MG63 (cell line): ENCODE measurements at places on chromosomes 5 and 9.
A peak's percentile ranks its signal among the peaks of the same experiment; 100 is the strongest.

DNA sequence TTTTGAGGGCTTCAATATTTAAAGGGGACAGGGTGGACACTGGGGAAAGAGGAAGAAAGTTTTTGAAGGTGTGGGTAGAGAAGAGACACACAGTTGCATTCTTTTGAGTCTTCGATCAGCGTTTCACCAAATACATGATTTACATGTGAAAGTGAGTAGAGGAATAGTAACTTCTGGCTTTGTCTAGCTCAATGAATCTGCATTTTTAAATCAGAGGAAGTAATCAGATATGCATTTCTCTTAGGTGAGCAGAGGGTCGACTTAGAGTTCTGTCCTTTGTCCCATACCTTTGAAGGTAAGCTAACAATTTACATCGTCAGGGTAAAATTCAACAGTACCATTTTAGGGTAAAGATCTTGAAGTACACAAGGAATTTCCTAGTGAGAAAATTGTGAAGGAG is 406.4 kb upstream of the ZNF462 start:
- DNase-seq = no peak

- no peak for DNase-seq
Measured at GRCh38 chr5:99025298-99026045, 96.7 kb upstream of the CHD1 start.

DNA sequence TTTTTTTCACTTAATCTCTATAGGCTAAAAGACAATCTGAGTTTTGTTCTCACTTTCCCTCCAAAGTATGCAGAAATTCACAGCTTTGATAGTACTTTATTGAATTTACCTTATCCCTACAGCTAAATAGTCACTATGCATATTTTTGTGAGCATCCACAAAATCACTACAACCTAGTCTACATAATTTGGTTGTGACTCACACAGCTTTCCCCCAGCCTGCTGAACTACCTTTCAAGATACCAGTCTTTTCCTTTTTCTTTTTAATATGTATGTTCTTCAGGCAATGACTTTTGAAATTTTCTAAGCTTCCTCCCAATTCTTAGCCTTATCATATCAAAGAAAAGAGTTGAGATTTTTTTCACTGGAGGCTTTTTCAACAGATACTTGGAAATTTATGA is 347.3 kb upstream of the CDH6 start:
- no peak for DNase-seq

DNA sequence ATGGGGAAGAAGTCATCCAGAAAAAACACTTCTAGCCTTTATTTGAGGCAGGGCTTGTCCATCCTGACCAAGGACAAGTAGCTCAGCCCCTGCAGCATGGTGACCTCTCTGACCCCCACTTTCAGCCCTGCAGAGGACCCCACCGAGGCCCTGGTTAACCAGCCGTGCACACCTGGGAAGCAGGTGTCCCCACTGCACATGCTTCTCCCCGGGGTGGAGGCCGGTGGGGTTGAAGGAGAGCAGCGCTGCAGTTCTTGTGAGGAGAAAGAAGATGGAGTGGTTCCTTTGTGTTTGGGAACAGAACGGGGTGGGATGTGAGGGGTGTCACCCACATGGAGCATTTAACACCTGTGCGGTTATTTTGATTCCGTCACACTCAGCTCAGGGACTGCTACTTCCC is 21.1 kb upstream of the ZBTB34 start:
- no peak for DNase-seq

DNA sequence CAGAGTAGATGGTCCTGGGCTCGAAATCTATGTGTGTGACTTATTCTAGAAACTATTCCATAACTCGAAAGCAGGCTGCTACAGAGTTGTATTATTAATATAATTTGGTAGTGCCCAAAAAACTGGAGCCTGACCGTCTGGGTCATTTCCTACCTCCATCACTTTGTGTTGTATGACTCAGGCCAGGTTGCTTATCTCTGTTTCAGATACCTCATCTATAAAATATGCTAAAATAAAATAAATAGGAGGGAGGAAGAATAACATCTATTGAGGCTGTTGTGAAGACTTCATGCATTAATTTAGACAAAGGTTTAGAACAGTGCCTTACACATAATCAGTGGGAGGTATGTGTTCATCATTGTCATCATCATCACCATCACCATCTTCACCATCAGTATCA is 57.7 kb downstream of the PDE4D start:
- DNase-seq = no peak

DNA sequence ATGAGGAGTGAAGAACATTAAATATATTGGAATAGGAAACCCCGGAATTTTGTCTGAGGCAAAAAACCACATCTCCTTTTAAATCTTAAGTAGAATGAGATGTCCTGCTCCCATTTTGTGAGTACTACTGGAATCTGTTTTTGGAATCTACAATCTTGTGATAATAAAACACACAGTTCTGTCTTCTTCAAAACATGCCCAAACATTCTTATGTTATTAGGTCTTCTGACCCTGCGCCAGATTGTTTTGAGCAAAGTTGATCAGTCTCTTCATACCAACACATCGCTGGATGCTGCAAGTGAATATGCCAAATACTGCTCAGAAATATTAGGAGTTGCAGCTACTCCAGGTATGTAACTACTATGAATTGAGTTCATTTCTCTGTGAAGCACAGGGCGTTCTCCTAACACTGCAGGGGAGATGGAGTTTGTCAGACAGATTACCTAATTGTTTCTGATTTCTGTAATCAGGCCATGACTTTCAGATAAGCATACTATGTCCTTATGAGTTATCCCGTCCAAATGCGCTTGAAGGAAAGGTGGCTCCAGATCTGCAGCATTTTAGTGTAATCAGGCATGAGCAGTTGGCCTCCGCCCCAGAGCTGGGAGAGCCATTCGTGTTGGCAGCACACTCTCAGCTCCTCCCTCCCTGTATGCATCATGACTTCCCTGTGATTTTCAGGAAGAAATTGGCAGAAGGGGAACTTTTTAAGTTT is 88.0 kb downstream of the NLN start:
- DNase-seq = peak; percentile 95

DNA sequence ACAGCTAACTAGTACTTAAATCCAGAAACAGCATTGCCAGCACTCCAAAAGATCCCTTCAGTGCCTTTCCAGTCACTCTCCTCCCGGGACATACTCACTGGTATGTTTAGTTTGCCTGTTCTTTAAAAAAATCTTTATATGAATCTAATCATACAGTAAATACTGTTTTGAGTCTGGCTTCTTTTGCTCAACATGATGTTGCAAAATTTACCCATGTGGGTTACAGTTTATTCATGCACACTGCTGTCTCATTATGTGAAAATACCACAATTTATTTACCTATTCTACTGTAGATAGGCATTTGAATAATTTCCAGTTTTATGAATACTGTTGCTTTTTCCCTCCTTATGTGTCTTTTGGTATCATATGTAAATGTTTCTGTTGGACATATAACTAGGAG is 13.5 kb downstream of the NDFIP1 start:
- no peak for DNase-seq

DNA sequence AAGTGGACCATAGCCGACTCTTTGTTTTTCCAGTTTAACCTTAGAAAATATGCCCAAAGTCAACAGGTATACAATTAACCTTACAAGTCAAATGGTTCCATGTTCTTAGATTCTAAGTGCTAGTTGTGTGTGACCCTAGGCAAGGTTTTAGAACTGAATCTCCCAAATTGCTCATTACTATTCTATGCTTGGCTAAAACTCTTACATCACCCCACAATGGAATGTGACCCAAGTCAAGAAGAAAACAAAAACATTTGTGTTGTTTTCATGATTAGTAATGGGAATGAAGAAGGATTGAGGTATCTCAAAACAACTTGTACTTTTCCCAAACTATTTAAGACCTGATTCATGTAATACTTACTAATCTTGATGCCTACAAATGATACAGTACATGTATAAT is 159.2 kb downstream of the ARRDC3 start:
- DNase-seq = no peak

GRCh38 chr5:150468206-150468605 is 18.7 kb upstream of the RPS14 start:
- DNase-seq = no peak

GRCh38 chr5:149210968-149211490 is 60.6 kb upstream of the AFAP1L1 start:
- no peak for DNase-seq

DNA sequence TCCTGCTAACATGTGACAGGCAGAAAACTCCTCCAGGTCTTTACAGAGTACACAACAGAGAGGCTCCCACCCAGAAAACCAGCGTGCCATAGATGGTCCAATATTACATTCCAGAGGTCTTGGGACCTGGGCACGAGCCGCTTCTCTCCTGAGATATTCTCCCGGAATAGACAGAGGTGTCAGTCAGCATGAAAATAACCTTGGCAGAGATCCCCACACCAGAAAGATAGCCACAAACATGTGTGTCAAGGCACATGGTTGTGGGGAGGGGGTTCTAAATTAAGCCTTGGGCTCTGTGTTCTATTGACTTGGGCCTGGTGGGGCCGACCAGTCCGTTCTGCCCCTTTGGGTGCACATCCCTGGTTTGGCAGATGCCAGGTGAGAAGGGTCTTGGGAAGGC is 78.4 kb downstream of the BOD1 start:
- no peak for DNase-seq

GRCh38 chr5:158933494-158934318 is 166.0 kb downstream of the EBF1 start:
- no peak for DNase-seq

DNA sequence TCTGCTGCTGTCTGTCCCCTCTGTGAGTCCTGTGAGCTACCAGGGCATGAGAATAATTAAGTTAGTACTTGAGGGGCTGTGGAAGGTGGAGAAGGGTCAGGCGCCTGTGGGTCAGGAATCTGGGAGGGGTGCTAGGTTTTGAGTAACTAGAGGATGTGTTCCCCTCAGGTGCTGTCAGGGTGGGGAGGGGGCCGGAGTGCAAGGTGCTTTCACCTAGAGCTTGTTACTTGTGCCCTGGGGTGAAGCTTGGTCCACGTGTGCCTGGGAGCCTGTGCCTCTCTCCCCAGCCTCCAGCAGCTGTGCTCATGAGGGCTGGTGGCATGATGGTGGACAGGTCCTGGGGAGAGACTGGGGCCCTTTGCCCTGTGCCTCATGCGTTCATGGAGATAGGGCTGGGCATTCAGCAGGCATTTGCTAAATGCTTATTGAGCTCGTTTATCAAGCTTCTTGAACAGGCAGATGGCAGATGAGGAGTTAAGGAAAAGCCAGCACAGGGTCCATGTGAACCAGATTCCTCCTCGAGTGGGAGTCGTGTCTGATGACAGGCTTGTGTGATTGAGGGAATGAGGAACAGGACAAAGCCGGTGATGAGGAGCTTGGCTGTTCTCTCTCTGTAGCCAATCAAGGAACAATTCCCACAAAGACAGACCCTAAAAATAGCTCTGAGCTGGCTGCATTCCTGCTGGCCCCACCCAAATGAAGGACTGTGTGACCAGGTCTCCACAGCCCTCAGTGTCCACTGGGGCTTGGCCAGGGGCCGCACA is 40.9 kb downstream of the CACNA1B start:
- DNase-seq = no peak

DNA sequence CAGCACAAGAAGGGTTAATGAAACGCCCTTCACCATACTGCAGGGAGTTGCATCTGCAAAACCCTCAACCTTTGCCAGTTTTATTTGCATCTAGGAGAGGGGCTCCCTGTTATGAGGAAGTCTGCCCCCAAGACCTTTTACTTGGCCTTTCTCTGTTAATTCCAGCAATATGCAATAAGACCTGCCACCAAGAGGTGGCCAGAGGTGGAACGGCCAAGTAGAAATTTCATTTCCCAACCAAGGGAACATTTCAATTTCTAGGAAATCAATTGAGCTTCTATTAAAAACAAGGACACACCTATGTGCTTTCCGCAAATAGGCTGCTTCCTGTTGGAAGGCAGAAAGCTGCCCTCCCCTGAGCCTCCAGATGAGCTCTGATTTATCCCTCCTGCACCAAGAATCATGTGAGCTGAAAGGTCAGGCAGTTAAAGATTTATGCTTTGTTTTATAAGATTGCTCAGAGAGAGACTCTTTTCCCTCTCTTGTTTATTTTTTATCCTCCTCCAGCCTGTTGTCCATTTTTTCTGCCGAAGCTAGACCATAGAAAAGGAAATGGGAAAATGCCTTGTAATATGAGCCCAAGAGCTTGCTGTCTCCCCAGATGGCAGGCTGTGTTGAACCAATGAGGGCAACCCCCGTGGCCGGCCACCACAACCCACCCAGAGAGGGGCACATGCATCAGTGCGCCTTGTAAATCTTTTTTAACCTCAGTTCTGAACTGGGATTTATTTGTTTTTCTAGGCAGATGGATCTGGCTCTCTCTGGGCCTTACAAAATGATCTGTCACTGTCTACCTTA is 572.8 kb downstream of the TLE1 start:
- no peak for DNase-seq

- no peak for DNase-seq
Measured at GRCh38 chr5:130090569-130091270, 186.5 kb downstream of the CHSY3 start.

DNA sequence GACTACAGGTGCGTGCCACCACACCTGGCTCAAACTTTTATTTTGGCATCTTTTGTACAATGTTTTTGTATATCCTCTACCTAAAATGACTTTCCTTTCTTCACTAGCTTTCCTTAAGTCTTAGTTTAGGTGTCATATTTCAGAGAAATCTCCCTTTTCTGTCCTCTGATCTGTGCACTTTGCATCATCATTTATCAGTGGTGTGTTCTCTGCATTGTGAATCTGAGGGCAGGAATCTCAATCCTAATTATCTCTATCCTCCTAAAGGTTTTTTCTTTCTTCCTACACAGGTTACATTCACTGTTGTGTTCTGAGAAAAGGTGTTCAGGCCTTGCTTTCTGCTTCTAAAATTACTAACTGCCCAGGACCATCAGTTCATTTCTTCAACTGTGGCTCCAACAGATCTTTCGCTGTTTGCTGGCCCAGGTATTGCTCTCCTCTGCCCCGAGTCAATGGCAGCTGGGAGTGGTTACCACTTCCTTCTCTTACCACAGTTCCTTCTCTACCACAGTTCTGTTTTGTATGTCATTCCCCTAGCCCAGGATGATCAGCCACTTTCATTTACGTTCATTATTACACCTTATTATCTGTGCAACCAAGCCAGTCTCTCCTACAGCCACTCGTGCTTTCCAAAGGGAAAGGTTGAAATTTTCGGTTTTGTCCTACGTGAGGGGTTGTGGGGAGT is 14.0 kb downstream of the TGFBR1 start:
- no peak for DNase-seq

DNA sequence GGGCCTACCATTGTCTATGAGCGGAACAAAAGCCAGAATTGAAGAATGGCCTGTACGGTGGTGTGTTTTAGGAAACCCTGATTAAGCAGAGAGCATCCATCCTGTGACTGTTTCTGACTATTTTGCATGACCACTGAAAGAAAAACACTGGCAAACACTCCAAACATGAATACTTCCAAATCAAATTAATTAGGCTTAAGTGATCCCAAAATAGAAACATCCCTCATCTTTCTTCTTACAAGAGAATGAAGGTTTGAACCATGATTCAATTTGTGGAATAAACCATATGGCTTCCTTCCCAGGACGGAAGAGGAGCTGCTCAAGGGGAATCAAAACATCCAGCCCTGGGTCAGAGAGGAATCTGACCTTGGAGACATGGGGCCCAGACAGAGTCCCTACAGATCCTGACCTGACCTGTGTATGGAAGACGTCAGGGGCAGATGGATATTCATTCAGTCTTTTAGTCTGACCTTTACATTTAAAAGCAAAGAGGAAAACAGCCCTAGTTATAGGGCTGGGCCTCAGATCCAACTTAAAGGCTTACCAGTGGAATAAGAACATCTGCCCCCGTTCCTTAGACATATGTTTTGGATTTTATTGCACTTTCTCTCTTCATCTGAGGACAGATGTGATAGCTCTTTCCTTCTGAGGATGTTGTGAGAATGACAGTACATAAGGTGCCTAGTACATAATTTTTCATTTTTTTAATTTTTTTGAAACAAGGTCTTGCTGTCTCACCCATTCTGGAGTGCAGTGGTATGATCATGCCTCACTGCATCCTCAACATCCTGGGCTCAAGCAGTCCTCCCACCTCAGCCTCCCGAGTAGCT is 17.6 kb upstream of the RECK start:
- no peak for DNase-seq
